ENCODE measurements at places on chromosomes 11 and 22.

GRCh38 chr11:2699185-2699530 lies 636 bp downstream of the KCNQ1OT1 start:
- DNase-seq: no peak

DNA sequence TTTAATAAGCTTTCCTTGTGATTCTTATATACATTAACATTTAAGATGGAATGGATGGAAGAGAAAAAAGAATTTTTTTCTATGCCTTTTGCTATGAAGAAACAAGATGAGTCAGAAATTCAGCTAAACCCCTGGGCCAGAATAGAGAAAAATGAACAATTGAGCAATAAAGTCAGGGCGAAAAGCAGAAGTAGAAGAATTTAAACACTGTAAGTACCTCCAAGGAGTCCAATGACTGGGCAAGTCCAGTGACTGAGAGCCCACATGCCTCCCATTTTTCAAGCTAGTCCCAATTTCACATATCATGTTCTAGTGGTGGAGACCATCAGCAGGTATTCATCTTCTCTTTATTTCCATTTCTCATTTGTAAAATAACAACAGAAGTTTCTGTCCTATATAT lies 18.6 kb upstream of the APLP2 start:
- no peak for DNase-seq

DNA sequence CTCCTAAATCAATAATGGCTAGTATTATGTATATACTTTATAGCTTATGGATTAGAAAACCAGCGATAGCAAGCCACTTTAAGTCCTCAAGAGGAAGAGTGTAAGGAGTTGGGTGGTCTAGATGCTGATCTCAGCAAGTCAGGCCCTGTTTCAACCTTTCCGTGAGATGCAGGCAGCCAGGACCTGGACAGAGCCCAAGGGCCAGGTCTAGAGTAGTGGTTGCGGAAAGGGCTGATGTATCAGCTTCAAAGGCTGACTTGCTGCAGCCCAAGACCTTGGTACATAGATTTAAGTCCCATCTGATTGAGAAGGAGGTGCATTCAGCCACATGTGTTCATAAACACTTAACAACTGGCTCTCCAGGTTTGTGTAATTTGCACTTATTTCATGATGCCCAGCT lies 33.4 kb downstream of the FLI1 start:
- no peak for DNase-seq

DNA sequence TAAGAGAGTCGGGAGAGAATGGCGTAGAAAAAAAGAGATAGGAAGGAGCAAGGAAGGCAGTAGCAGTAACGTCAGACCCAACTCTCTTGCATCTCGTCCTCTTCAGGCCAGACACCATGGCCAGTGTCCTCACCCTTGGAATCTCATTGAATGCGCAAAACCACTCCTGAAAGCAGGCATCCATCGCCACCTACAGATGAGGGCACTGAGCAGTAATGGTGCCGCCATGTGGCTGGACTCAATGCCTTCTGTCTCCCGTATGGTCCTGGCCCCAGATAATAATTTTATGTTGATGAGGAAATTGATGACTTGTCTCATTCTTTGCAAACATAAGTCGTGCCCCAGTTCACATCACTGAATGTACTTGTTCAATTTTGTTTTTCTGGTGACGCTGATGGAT lies 17.8 kb upstream of the ALX4 start:
- DNase-seq: no peak

- DNase-seq: no peak
Observed at GRCh38 chr11:19602406-19602805, 110.2 kb upstream of the NAV2 start.

GRCh38 chr11:32843544-32843943 lies 13.8 kb downstream of the PRRG4 start:
- DNase-seq: no peak

DNA sequence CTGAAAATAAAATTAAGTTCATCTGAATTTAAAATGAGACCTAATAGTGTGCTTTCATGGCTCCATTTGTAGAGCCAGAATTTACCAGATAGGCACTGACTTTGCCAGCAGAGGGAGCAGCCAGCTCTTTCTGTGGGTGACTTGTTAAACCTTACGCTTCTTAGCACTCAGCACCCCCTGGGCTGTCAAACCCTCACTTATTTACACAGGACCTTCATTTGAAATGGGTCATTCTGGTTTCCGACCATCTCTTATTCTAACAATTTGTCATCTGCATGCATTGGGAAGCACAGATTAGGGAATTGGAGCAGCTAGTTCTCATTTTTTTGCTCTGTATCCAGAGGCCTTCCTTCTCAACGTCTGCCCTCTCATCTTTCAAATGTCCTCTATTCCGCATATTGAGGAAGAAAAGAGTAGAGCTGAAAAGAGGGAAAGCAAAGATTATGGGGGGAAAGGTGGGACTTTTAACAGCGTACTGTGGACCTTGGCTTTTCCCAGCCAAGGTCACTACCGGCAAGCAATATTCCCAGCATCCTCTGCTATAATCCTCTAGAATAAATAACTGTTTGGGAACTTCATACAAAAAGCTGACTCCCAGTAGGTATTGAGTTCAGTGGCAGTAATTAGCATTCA lies 3.1 kb downstream of the ASRGL1 start:
- no peak for DNase-seq

All from skeletal muscle cell (primary cell).